ENCODE measurements at places on chromosomes 12 and 14. TPM values are rescaled to one million over a fixed set of nuclear protein-coding genes. Genes with fewer than 3 reads are reported as not detected.

The CDCA3 gene
- polyA plus RNA-seq: 29.3 TPM

The NABP2 gene
- polyA plus RNA-seq: 26.5 TPM

The RIMBP2 gene
- polyA plus RNA-seq: 14.2 TPM

The C1QL4 gene
- 2.0 TPM for polyA plus RNA-seq

The RERG gene
- 33.7 TPM for polyA plus RNA-seq

The C14orf93 gene
- polyA plus RNA-seq: 13.7 TPM

The CAND1 gene
- polyA plus RNA-seq: 182 TPM

The KRT79 gene
- polyA plus RNA-seq: not detected

Measured in left renal pelvis (tissue), 4 donors.